ENCODE measurements at places on chromosomes 3 and 15.
A peak's percentile ranks its signal among the peaks of the same experiment; 100 is the strongest.

GRCh38 chr3:150488867-150489266, 57.4 kb downstream of the SERP1 start:
- DNase-seq, result no peak

DNA sequence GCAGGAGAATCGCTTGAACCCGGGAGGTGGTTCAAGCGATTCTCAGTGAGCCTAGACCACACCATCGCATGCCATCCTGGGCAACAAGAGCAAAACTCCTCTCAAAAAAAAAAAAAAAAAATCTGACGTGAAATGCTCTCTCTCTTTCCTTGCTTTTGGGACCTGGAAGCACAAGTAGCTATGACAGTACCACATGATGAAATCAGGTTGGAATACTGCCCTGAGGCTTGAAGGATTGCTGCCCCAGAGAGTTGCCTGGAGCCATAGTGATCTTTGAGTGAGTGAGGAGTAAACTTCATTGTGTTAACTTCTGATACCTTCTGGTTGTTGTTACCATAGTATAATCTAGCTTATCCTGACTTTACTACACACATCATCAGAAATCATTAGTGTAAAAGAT, 23.3 kb downstream of the AKAP13 start:
- peak; percentile 75 for DNase-seq

GRCh38 chr15:60318216-60318867, 79.4 kb downstream of the ANXA2 start:
- DNase-seq, result no peak

DNA sequence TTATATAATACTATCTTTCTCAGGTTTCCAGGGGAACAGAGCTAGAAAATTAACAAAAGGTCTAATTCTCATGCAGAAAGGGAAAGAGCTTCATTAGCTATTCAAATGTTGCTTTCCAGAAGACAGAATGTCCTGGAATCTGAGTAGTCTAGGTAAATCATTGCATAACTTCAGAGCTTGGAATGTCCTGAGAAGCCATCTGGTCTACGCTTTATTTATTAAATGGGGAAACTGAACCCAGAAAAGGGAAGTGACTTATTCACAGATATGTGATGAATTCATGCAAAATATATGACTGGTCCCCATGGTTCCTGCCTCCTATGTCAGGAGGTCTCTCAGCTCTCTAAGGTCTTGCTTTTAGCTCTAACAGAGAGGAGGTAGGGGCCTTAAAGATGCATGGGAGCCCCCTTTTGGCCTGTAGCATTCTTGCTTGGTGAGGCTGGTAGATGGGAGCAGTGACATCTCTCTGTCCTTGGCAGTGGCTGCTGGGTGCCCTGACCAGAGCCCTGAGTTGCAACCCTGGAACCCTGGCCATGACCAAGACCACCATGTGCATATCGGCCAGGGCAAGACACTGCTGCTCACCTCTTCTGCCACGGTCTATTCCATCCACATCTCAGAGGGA, 99.2 kb downstream of the CEMIP start:
- DNase-seq, result no peak

- DNase-seq, result peak; percentile 34
Observed at GRCh38 chr15:96230526-96231181, 99.8 kb upstream of the NR2F2 start.

DNA sequence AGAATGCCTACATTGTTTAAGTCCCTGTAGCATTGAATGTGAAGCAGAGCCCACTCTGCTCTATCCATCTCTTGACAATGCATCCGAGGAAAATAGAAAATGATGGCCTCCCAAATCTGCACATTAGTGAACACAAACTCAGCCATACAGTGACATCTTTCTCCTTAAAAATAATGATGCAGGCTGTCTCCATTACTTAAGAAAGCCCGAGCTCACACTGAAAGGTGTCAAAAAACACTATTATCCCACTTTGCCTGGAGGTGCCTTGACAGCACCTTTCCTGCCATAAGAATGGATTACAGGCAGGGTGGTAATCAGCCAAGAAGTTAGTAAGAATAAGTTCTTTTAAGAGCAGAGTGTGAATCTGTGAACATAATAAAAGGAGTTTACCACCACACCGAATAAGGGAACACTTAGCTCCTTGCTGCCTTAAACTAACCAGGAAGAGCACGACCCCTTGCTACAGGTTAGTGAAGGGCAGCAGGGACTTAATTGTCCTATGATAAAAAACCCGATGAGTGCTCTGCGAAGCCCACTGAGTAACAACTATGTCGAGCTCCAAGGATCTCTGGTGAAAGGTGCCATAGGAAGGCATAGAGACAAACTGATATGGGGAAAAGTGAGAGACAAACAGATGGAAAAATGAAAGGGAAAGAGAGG, 123.2 kb upstream of the TUSC7 start:
- no peak for DNase-seq

- DNase-seq, result no peak
Observed at GRCh38 chr15:31004220-31004733, 12.8 kb upstream of the MTMR10 start.

DNA sequence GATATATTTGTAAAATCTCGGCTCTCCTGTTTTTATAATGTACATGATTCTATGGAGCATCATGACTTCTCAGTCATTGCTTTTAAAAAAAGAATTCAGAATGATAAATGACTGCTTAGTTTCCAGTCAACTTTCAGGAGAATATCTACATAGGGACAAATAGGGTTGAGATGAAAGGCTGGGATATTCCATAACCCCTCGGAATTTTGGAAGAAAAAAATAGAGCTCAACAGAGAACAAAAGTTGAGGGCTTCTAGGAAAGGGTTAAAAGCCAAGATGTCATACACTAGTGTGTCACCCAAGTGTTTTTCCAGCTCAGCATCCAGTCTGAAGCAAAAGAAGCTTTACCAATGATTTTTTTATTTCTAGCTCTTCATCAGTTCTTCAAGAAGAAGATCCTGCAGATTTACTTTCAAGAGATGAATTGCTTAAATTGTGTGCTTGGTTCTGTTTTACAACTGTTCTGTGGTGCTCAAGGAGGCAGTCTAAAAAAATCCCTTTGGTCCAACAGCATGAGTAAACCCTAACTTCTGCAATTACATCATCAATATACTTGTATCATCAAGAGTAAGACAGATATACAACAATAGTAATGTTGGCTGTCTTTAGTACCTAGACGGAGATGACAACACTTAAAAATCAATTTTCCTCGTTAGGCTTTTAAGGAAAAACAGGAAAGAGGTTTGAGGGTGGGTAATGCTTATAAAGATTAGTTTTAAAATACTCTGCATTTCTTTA, 979 bp downstream of the UNC13C start:
- no peak for DNase-seq

DNA sequence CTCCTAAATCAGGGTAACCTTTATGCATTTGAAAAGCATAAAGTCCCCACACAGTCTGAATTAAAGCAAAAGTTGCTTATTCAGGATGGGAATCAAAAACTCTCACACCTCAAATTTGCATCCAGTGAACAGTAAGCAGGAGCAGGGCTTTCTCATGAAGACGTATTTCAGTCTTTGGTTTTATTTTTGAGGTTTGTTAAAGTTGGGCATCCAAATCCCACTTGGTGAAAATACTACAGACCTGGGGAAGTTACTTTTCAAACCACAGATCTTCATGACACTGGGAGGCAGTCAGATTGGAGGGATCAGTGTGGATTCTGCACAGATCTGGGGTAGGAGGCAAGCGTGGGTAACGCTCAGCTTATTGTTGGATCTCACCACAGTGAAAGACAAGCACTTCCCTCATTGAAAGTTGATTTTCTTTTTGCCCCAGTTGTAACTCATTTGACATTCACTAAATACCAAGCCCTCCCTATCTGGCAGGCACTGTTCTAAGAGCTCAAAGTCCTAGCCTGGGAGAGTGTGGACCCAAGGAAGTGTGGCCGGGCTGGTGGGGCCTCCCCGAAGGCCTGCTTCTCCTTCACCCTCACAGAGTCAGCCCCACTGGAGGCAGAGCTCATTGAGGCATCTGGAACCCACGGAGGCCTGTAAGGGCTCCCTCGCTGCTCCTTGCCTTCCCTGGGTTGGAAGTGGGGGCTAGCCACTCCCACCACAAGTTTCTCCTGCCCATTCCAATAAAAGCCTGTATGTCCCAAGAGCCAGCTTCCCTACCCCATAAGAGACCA, 783 bp upstream of the ISG20 start:
- no peak for DNase-seq

DNA sequence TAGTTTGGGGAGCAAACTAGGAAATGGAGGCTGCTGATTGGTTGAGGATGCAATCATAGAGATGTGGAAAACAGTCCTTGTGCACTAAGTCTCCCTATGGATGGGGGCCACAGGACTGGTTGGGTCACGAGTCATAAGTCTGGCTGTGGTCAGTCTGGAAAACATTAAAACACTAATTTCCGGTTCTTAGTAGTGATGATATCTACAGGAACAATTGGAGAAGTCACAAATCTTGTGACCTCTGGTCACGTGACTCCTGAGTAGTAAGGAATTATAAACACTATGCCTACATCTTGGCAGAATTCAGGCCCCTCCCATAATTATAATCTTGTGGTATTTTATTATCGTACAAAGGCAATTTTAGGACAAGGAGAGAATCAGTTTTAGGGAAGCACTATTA, 317.3 kb upstream of the ARPP21 start:
- no peak for DNase-seq

- DNase-seq, result peak; percentile 85
Observed at GRCh38 chr15:48682942-48683651, 37.6 kb upstream of the FBN1 start.

DNA sequence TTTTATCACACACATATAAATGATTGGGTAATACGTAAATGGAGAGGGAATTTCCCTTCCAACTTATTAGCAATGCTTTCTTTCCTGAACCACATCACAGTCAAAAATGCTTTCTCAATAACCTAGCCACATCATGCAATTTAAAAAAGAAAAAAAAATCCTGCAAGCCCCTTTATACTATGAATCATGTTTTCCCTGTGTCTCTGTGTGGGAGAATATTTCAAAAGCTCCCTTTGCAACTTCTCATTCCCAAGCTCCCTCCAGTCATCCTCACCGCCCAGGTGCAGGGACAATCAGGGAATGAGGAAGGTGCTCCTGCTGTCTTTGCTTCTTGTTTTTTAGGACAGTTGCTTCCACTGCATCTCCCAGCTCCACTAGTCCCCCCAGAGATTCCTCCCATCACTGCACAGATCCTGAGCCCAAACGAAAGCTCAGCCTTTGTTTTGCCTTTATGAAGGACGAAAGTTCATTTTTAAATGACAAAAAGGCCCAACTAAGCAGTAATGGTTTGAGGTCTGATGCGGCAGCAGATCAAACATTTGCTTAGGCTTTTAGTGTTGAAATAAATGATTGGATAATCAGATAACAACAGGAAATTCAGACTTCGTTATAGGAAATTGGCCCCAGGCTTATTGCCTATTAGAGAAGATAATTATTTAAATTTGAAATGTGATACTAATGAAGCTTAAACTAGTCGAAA, 47.8 kb upstream of the ADGRG7 start:
- peak; percentile 51 for DNase-seq

DNA sequence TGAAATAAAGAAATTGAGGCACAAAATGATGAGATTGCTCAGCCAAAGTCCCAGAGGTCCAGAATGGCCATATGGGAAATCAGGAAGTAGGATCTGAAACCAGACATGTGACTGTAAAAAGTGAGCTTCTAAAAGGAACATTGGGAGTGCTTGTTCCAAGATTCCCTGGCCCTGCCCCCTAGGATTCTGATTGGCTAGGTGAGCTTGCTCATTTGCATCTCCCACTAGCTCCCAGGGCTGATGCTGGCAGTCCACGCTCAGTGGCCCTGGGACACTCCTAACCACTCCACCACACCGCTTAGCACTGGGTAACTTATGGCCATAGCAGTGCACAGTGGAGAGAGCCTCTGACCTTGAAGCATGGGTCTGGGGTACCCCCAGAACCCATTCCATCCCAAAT, 326.7 kb downstream of the NTRK3 start:
- DNase-seq, result no peak

- DNase-seq, result no peak
Observed at GRCh38 chr15:83207009-83207659, 489 bp downstream of the HDGFL3 start.

GRCh38 chr3:43288850-43289249, 2.5 kb downstream of the SNRK start:
- DNase-seq, result no peak

- DNase-seq, result peak; percentile 4
Observed at GRCh38 chr15:37695719-37696118, 238.7 kb upstream of the TMCO5A start.

DNA sequence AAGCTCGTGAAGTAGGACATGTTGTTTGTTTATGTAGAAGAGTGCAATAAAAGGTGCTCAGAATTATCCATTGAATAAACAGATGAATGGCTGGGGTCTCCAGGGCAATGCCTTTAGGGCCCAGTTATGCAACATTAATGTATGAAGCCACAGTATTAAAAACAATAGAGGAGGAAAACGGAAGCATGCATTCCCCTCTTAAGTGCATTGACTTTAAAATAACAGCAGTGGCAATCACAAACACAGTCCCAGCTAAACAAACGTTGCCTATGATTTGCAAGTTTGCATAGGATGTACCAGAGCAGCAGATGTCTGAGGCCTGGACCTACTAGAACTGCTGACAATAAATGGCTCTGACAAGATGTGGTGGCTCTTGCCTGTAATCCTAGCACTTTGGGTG, 60.6 kb upstream of the GCNT3 start:
- no peak for DNase-seq

DNA sequence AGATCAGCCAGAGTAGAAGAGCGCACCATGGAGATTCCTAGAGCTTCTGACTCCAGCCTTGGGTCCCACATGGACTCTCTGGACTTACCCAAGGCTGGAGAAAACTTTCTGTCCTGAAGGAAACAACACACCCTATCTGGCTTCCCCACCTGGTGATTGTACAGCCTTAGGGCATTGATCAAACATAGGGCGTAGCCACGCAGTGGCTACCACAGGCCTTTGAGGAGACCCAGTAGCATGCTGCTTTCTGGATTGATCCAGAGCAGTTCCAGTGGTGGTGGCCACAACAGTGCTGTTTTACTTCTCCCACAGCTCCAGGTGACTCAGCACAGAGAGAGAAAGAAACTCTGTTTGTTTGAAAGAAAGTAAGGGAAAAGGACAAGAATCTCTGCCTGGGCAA, 23.5 kb downstream of the PYDC2 start:
- no peak for DNase-seq

- no peak for DNase-seq
Observed at GRCh38 chr3:63927422-63928280, 15.5 kb upstream of the SCAANT1 start.

GRCh38 chr3:66830301-66830700, 167.8 kb upstream of the KBTBD8 start:
- DNase-seq, result no peak

All from NCI-H226 (cell line).